ENCODE measurements at places on chromosomes 6 and 20.

- DNase-seq = peak; percentile 7
Observed at GRCh38 chr6:170112583-170112860, 178.4 kb downstream of the DLL1 start.

- no peak for DNase-seq
Observed at GRCh38 chr6:3133515-3133914, 15.0 kb downstream of the BPHL start.

GRCh38 chr6:89495961-89496535 lies 63.1 kb downstream of the ANKRD6 start:
- no peak for DNase-seq

- no peak for DNase-seq
Observed at GRCh38 chr6:16911088-16911487, 149.8 kb upstream of the ATXN1 start.

DNA sequence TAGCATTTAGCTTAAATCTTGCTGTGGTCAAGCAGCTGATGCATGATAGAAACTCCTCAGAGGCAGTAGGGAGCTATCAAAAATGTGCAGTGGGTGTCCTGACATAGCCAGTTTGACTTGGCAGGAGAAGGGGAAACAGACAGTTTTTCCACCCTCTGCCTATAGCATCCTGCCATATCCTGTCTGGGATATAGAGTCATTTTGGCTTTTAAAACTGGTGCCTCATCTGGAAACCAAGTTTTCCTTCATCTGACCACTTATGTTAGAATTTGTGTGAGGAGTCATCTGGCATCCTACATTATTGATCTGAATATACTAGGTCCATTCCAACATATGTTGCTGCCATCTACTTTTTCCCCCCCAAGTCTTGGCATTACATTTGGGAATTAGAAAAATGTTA lies 284.1 kb downstream of the CD109 start:
- no peak for DNase-seq

- DNase-seq = no peak
Observed at GRCh38 chr20:58405504-58406291, 16.7 kb downstream of the VAPB start.

GRCh38 chr6:168088161-168089053 lies 9.4 kb upstream of the FRMD1 start:
- no peak for DNase-seq

- DNase-seq = no peak
Observed at GRCh38 chr6:166830185-166830890, 126.0 kb downstream of the RNASET2 start.

- no peak for DNase-seq
Observed at GRCh38 chr6:30061858-30062458, 893 bp downstream of the POLR1H start.

DNA sequence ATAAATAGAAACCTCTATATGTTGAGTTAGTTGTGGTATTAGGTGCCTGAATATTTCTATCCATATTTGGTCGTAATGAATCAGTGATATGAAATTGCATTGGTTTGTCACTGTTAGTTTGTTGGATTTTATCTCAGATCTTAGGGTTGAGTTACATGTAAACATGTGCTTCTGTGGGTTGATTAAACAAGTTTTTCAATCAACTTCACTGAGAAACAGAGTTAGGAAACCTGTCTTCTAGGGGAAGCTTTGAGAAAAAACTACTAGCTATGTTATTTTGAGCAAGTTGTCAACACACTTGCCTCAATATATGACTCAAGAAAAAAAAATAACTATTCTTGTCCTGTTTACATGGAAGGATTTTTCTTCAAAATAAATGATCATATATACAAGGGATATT lies 14.8 kb upstream of the ADGB start:
- DNase-seq = no peak

- no peak for DNase-seq
Observed at GRCh38 chr6:130143709-130144108, 79.0 kb downstream of the SAMD3 start.

- DNase-seq = no peak
Observed at GRCh38 chr6:130407032-130407431, 41.2 kb downstream of the TMEM200A start.

DNA sequence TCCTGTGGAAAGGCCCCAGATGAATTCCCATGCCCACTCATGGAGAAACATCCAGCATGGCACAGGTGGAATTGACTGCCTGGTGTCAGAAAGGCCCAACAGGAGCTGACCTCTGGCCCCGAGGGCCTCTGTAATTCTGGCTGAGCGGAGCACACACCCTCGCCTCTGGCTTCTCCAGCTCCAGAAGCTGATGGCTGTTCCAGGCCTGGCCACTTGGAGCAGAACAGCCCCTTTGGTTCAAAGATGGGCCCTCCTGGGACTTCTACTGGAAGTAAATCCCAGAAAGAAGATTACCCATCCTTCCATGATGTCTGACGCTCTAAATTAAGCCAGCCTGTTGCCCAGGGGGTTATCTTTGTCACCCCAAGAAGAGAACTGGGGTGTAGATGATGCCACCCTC lies 275.1 kb upstream of the CDH4 start:
- DNase-seq = no peak

GRCh38 chr6:5950361-5950785 lies 56.4 kb downstream of the NRN1 start:
- no peak for DNase-seq

Data from coronary artery (tissue), 2 donors.